Fibroblast of villous mesenchyme (primary cell): ENCODE measurements at places on chromosomes 13 and 19.

DNA sequence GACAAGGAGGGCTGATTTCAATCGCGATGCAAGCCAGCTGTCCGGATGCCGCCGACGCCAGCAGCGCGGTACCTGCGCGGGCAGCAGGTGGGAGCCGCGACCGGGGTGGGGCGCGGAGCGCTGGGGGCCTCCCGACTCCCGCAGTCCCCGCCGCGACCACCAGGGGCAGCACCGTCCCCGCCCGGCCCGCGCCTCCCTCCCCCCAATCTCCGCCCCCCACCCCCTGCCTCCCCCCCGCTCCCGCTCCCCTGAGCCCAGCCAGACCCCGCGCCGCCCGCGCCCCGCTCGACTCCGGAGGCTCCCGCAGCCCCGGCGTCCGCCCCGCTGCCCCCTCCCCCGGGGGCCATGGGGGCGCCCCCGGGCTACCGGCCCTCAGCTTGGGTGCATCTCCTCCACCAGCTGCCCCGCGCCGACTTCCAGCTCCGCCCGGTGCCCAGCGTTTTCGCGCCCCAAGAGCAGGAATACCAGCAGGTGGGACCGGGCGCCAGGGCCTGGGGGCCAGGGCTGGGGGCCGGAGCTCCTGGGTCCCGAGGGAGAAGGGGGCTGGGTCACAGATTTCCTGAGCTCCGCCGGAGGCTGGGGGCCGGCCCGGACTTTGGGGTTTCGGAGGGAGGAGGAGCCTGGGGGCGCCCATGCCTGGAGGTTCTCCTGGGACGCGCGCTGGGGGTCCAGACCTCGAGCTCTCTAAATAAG is at the start of gene TTYH1:
TSS of gene TTYH1 (plus strand) at position 257 of the 693 bp plus-strand sequence. CDS start at position 346, 89 bp downstream.
- DNase-seq = no peak

GRCh38 chr19:5131506-5132205 is 162.7 kb downstream of the KDM4B start:
- no peak for DNase-seq

- peak; percentile 2 for DNase-seq
Observed at GRCh38 chr13:83151308-83151660, 731.0 kb downstream of the SLITRK1 start.

GRCh38 chr13:111590796-111591195 is 270.4 kb downstream of the TEX29 start:
- no peak for DNase-seq

DNA sequence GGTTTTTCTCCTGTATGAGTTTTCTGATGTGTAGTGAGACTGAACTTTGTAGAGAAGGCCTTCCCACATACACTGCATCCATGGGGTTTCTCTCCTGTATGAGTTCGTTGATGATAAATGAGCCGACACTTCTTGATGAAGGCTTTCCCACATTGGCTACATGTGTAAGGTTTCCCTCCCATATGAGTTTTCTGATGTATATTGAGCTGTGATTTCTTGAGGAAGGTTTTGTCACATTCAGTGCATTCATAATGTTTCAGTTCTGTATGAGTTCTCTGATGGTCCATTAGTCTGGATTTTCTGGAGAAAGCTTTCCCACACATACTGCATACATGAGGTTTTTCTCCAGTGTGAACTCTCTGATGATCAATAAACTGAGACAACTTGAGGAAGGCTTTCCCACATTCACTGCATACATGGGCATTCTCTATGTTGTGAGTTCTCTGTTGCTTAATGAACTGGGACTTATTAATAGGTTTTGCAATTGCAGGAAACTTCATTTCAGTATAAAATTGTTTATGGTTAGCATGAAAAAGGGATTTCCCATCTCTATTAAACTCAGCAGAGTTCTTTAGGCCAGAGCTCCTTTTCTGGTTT is 7.5 kb upstream of the ZNF350 start:
- DNase-seq = no peak

- no peak for DNase-seq
Observed at GRCh38 chr13:45333251-45333976, 7.6 kb downstream of the TPT1 start.
